ENCODE measurements at places on chromosomes 11 and 22.

DNA sequence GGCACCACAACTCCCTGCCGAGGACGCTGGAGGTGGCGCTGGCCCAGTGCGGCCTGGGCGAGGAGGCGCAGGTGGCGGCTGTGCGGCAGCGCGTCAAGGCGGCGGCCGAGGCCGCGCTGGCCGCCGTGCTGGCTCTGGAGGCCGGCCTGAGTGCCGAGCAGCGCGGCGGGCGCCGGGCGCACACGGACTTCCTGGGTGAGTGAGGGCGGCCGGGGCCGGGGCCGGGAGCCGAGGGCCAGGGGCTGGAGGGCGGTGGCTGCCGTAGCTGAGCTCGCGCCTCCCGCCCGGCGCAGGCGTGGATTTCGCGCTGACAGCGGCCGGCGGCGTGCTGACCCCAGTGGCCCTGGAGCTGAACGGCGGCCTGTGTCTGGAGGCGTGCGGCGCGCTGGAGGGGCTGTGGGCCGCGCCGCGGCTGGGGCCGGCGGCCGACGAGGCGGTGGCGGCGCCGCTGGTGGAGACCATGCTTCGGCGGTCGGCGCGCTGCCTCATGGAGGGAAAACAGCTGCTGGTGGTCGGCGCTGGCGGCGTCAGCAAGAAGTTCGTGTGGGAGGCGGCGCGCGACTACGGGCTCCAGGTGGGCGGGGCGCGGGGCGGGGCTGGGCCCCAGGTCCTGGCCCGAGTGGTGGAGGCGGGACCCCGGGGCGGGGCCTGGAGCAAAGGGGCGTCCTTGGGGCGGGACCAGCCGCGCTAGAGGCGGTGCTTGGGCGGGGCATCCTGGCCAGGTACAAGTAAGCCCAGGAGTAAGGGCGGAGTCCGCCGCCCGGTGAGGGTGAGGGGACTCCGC lies 5.4 kb downstream of the CARNS1 start:
- DNase-seq = peak; percentile 100

GRCh38 chr11:125393331-125393730 lies 102.7 kb downstream of the FEZ1 start:
- no peak for DNase-seq

DNA sequence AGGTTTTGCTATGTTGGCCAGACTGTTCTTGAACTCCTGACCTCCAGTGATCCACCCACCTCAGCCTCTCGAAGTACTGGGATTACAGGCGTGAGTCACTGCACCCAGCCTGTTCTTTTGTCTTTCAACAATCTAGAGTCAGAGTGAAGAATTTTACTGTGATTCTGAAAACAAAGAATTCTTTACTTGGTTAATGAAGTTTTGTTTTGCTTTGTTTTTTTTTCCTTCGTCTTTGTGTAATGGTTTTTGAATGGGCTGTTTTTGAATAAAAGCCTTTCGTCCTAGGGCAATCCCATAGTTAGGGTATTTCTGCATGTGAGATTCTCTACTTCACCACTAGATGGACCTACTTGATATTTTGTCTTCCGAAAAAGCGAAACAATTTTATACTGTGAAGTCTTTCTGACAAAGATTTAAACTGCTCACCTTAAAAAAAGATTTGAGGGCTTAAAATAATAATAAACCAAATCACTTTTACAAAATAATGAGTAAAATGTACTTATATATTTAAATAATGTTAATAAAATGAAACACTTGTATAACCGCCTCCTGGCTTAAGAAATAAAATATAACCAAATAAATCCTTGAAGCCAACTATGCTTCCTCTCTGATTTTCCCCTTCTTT lies 43.4 kb upstream of the SC5D start:
- DNase-seq = no peak

GRCh38 chr11:2758751-2759150 lies 59.0 kb upstream of the KCNQ1OT1 start:
- DNase-seq = no peak

DNA sequence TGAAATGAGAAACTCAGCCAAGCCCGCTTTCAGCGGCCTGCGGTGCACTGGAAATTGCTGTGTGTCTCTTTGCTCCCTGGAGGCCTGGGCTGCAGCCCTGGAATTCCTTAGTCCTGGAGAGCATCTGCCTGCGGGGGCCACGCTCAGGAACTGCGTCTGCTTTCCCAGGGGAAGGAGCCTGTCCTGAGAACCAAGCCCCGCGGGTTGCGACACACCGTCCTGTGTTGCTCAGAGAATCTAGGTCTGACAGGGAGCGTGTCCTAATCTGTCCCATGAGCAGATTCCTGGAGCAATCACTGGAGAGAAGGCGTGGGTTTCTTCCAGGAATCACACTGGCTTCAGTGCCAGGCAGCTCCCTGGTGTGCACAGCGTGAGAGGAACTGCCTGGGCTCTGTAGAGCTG lies 708.1 kb downstream of the BRD1 start:
- no peak for DNase-seq

GRCh38 chr11:126345283-126345682 lies 10.2 kb upstream of the ST3GAL4 start:
- no peak for DNase-seq

DNA sequence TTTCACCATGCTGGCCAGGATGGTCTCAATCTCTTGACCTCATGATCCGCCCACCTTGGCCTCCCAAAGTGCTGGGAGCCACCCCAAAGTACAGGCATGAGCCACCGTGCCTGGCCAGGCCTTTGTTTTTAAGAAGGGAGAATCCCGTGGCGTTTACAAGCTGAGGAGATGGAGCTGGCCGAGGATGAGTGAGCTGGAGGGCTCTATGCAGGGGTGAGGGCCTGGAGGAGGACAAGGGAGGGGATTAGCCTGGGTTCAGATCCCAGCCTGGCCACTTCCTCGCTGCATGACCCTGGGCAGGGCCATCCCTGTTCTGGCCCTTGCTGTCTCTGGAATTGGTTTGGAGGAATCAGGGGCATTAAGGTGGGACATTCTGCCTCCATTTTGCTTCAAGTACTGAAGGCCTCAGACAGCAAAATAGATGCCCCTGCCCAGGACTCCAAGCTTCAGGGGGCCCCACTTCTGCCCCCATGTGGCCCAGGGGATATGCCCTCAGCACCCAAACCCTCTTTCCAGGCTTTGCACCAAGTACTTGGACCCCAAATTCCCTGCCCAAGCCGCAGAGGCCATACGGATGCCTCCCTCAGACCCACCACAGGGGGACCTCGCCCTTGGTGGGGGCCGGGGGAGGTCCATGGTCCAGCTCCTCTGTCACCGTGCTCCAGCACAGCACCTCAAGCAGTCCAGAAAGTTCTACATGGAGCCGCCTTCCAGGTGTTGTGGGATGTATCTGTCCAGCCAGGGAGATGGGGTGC lies 12.1 kb upstream of the LRP5 start:
- no peak for DNase-seq

- DNase-seq = no peak
These were observed 1.9 kb upstream of the CSNK1E start for GRCh38 chr22:38318792-38319773.

GRCh38 chr11:128943428-128943976 lies 831 bp upstream of the TP53AIP1 start:
- DNase-seq = no peak

GRCh38 chr11:60455531-60456042 lies at the start of gene MS4A1:
Gene MS4A1 (plus strand): TSS chr11:60455847. CDS start chr11:60462375, 6,528 bp downstream.
- no peak for DNase-seq

DNA sequence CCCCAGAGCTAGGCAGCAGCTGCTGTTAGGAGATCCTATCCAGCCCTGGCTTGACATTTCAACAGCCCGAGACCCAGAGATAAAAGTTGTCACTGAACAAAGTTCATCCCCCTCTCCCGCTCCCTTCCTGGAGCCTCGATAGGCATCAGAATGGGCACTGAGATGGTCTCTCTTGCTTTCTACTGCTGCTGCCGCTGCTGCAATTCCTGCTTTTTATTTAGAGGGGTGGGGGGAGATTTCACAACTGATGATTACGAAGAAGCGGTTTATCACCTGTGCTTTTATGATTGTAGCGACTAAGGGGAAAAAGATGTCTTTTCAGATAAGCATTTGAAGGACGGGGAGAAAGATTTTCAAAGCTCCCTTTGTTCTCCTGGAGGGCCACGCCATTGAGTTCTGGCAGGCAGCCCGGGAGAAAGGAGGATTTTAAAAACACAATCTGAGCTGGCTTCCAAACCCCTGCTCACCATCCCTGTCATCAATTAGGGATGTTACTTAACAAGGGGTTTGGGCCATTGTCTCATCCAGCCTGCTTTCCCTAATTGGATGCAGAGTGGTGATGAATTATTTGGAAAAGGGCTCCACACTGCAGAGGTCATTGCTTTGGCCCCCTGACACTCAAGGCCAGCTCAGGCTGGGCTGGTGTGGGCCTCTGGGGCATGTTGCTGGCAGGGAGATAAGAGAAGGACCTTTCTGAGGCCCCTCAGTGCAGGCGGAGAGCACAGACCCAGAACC lies 344.7 kb downstream of the BUD13 start:
- DNase-seq = no peak

- DNase-seq = no peak
These were observed 9.2 kb downstream of the MYRF start for GRCh38 chr11:61761440-61762222.

- DNase-seq = no peak
These were observed 33.2 kb downstream of the PPP2R1B start for GRCh38 chr11:111733016-111733415.

Data from stimulated activated CD4-positive, alpha-beta T cell treated with anti-CD3 and anti-CD28 coated beads, Interleukin-1b, Interleukin-23, amount 100 ng/mL, for 4 hours (primary cell).